ENCODE measurements at places on chromosomes 2 and 18. TPM values are rescaled to one million over a fixed set of nuclear protein-coding genes. Genes with fewer than 3 reads are reported as not detected.

DNA sequence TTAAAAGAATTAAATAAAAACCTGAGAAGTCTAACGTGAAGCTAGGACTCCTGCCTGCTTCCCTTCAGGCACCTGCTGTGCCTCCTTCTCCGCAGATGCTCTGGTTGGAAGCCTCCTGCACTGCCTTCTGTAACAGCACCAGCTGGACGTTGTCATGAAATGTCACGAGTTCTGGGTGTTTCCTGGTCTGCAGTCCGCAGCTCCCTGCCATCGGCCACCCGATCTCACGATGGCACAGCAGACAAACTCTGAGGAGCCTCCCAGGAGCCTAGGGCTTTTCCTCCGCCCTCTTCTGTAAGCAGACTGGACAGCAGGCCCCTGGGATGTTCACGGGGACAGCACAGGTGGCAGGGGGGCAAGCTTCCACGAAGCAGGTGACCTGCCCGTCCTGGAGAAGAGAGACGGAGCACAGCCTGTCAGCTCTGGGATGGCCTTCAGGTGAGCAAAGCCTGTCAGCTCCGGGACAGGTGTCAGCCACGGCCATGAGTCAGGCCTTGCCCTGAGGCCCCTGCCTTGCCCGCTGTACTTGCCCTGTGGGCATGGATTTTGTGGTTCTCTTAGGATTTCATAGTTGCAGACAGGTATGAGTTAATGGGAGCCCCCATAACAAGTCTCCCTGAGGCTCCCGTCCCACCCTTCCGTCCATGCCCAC is 110.3 kb downstream of the PXDN start:
- DNase-seq: no peak

DNA sequence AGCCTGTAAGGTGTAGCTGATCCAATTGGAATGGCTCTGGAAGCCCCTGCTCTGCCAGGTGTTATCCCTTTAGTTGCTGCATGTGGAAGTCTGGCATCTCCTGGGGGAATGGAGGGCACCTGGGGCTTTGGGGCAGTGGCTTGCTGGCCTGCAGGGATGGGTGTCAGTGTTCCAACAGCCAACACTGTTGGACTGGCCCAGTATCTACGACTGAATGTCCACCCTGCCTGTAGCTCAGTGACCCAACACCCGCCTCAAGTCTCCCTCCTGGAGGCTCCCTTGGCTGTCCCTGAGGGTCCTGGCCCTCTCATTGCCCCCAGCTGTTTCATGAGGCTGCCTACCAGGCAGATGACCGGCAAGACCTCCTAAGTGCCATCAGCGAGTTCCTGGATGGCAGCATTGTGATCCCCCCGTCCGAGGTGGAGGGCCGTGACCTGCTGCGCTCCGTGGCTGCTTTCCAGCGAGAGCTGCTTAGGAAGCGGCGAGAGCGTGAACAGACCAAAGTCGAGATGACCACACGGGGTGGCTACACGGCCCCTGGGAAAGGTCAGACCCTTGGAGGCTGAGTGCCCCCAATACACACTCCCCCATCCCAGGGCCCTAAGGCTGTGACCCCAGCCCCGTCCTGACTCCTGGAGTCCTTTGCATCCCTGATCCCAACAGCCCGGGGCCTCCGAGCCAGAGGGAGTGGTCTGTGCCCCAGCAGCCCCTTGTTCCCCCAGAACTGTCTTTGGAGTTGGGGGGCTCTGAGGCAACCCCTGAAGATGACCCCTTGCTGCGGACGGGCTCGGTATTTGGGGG is 7.7 kb downstream of the SLC4A3 start:
- DNase-seq: no peak

GRCh38 chr2:28717339-28717758 is 34.3 kb upstream of the PPP1CB start:
- peak; percentile 97 for DNase-seq

DNA sequence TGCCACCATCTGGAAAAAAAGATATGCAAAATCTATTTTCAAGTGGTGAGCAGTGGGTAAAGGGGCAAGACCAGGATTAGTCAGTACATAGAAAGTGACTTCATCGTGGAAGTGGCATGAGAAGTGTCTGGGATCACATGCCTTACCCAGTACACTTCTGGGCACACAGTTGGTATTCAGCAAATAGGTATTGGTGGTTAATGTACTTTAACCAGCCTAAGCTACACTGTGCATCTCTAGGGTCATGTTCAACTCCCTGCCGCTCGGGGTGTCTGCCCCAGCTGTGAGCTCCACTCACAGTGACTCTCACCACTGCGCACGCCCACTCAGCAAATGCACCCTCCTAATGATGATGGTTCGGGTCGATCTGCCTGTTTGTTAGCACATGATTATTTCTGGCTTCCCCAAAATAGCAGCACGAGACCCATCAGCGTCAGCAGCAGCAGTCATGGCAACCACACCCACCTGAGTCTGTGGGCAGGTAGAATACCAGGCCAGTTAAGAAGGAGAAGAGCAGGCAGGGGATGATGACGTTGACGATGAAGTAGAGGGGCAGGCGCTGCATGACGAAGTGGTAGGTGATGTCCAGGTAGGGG is 11.1 kb downstream of the CHRNA1 start:
- DNase-seq: no peak

CHRNG gene
- not detected for total RNA-seq

DNA sequence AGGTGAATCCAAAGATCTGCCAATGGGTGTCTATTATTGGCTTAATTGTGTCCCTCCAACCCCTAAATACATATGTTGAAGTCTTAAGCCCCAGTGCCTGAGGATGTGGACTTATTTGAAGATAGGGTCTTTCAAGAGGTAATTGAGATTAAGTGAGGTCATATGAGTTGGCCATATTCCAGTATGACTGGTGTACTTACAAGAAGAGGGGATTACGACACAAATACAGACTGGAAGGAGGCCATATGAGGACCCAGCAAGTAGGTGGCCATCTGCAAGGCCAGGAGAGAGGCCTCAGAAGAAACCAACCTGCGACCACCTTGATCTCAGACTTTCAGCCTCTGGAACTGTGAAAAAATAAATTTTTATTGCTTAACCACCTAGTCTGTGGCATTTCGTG is 121.1 kb upstream of the FN1 start:
- DNase-seq: peak; percentile 28

CPLX4 gene
- total RNA-seq: not detected

C2orf66 gene
- not detected for total RNA-seq

DNER gene
- total RNA-seq: 126 TPM

- DNase-seq: no peak
Measured at GRCh38 chr2:165202239-165202638, 1.6 kb downstream of the SCN3A start.

PSMA8 gene
- total RNA-seq: not detected

GRCh38 chr2:1394709-1395408 is 18.4 kb upstream of the TPO start:
- DNase-seq: peak; percentile 25

DNA sequence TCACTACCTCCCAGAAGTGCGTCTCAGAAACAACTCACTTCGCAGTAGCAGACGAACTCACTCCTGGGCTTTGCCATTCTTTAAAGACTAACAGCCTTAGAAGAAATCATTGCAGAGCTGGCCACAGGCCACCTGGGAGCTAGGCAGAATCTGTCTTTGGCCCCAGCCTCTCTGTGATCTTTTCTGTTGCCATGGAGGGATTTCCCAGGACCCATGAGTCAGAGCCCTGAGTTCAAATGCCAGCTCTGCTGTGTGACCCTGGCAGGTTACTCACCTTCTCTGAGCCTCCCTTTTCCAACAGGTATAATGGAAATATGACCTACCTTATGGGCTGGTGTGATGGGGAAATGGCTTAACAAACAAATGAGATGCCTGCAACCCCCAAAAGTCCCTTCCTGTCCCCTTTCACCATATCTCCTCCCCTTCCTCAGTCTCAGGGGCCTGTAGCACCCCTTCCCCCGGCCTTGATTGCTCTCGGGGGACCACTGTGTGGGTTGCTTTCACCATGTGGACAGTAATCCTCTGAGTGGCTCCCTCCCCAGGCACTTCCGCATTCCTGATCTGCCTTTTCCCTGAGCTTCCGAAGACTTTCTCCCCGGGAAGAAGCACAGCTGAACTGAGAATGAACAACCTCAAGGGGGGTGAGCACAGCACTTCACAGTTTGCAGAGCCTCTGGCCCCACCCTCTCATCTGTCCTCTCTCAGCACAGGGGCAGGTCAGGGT is 34.0 kb upstream of the SLC66A3 start:
- DNase-seq: peak; percentile 45

SERPINB12 gene
- not detected for total RNA-seq

- DNase-seq: no peak
Measured at GRCh38 chr2:235541838-235542549, 48.2 kb downstream of the AGAP1 start.

DNA sequence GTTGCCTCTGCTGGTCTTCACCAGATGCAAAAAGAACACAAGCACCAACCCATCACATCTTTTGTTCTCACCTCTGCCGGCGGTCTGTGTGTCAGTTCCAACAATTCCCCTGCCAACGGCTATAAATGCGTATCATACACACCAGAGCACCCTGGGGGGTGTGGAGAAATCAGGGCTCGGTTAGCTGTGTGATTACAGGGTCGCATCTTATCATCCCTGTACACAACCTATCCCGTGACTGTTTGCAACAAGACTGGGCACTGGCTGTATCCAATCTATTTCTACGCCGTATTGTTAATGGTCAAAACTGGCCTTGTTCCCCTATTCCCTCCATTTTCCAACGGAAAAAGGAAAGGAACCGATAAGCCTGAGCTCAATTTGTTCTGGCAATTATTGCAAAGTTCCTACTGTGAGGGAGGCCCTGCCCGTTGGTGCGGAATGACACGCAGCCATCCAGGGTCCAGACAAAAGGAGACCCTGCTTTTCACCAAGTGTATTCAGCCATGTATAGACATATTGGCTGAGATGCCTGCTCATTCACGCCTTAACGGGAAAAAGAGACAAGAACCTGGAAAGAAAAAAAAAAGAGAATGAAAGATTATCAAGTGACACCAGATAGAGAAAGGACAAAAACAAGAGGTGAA is 136.9 kb downstream of the CDH20 start:
- DNase-seq: no peak

DNA sequence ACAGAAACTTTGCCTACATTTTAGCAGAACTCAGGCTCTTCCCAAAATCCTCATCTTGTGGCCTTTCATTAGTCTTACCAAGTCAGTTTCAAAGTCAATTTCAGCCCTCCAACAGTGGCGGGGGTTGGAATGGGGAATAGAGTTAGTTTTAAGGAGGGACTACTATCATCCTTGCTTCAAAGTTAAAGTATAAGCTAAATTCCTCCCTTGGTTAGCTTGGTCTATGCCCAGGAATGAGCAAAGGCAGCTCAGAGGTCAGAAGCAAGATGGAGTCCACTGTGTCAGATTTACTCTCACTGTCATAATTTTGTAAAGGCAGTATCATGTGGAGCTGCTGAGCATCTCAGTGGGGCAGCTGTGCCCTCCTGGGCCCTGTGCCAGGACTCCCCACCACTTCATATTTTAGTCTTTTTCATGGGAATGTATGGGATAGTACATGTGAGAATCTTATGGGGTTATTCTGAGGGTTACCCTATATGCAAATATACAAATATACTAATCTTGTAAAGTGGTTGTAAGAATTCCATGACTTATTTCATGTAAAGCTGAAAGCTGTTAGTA is 145.2 kb upstream of the MMADHC start:
- DNase-seq: no peak

GRCh38 chr2:140604788-140605187 is 1526.0 kb downstream of the LRP1B start:
- no peak for DNase-seq

FTCDNL1 gene
- total RNA-seq: 3.1 TPM

SETBP1 gene
- total RNA-seq: 5.5 TPM

DNA sequence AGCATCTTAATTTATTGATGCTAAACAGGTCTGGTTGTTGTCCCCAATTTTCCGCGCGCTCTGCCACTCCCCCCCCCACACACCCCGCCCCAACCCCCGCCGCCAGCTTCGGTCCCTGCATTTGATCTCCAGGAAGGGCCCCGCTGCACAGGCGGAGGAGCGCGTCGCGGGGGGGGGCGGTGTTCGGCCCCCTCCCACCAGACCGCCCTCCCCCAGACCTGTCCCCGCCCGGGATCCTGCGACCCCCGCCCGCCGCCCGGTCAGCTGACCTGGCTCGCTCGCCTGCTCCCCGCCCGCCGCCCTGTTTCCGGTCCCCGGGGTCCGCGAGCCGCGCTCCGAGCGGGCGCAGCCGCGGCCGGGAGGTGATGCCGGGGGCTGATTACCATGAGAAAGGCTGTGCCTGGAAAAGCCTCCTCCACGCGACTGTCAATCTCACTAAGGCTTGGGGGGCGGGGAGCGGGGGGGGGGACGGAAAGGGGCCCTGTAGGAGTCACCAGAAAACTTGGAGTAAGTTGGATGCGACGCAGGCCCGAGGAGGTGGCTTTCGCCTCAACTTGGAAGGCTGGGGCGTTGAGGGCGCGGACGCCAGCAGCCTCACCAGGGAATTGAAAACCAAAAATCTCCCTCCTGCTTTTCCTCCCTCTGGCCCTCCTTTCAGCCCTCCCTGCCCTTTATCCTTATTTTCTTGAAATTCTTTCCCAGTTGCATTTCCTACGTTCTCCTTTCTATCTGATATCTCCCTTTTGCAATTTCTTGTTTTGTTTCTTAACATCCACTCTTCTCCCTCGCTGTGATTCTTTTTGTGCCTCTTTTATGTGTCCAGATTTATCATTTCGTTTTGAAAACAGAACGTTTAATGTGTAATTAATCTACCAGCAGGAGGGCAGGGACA is 4.4 kb upstream of the ZEB2 start:
- DNase-seq: peak; percentile 57

DNA sequence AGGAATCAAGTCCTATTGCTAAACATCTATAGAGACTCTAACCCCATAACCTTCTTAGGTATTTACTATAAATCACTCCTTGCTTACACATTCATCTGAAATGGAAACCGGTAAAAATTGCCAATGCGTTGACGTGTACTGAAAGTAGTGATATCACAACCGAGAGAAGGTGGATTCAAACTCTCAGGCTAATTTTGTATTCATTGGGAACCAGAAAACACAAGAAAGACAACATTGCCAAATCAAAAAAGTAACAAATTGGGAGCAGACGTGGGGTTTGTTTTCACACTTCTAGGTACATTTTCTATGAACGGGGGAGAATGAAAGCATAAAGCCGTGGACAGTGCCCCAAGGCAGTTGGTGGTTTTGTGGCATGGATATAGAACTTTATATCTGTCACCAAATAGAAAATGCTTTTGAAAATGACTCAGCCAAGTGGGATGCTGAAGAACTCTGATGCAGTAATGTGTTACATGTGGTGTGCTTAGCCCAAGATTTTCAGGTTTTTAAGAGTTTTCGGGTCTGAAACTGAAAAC is 155.1 kb upstream of the RASGRP3 start:
- DNase-seq: peak; percentile 94

DNA sequence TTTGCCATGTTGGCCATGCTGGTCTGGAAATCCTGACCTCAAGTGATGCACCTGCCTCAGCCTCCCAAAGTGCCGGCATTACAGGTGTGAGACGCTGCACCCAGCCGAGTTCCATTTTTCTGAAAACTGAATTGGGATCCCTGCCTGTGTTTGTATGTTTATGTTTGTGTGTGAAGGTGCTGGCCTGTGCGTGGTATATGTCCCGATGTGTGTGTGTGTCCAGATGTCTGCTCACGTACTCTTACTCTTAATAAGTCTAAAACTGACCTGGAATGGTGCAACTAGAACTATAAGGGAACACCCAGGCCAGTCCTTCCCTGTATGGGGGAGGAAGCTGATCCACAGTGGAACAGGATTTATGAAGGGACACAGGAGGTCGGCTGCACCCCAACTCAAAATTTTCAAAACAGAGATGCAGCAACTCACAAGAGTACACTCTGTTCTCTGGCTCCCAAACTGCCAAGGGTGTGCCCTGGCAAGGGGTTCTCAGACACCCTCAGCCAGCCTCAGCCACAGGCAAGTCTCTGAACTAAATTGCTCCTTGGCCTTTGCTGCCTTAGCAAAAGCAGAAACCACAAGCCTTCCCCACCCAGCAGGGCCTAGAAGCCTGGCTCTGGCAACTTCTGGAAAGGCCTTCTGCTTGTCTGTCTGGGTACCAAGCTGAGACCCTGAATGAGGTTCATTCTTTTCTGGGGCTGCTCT is 36.5 kb downstream of the RHOB start:
- no peak for DNase-seq
